ENCODE measurements at places on chromosomes 5 and 9. TPM values are rescaled to one million over a fixed set of nuclear protein-coding genes. Genes with fewer than 3 reads are reported as not detected.

Gene F2RL1
- 0.76 TPM for total RNA-seq

Gene GNA14
- total RNA-seq = not detected

Gene AHRR
- 20.0 TPM for total RNA-seq

Gene FAXDC2
- not detected for total RNA-seq

Gene ECSCR
- total RNA-seq = 0.76 TPM

All from T-helper 1 cell treated with Interleukin-12 subunit alpha and Interleukin-12 subunit beta and Interleukin-4 antibody, amounts not matched to agents 30 ng/mL and 1 ng/mL, for 36 hours (primary cell).